ENCODE measurements at places on chromosomes 2 and 18.

- DNase-seq, result no peak
Observed at GRCh38 chr2:42084231-42084671, 36.4 kb downstream of the PKDCC start.

DNA sequence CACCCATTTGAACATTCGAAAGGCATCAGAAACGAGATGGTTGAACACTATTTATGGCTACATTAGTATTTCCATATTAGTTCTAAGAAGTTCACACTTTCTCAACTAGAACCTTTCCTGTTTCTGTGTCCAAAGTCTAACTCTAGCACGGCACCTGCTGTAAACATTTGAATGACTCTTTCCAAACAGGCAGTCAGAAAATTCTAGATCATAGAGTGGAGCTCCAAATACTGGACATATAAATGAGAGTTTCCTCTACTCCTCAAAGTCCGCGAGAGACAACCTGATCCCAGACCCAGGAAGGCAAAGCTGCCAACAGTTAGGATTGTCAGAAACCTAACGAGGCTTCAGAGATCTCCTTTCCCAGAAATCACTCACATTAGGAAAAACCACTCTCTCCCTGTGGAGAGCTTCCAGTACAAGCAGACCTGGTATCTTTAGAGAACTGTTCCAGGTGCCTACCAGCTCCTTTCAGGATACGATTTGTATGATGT is 10.6 kb downstream of the RND3 start:
- no peak for DNase-seq

DNA sequence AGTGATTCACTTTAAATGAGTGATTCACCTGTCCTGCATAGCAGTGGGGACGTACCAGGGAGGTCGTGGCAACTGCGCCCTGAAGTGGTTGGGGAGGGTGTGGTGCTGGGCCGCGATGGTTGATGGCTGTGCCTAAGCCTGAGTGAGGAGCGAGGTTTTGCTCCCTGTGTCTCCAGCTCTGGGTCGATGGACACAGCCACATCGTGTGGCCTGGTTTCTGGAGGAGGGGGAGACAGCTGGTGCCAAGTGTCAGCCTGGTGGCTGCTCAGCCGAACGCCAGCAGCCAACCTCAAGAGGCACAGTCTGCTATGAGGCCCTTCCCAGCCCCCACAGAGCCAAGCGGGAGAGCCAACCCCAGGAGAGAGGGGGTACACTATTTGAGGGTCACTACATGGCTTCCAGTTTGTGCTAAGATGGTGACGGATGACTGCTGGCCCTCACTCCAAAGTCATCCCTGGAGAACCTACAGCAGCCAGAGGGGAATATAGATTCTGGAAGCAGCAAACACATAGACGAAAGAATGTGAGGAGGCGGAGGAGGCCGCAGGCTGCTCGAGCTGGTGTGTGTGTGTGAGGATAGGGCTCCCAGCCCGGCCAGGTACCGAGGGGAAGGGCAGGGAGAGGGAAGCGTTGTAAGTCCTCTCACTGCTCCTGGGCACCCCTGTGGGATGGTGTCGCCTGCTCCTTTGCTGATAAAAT is 58.6 kb upstream of the OTOF start:
- no peak for DNase-seq

- no peak for DNase-seq
Observed at GRCh38 chr2:235770909-235771820, 277.3 kb downstream of the AGAP1 start.

- DNase-seq, result no peak
Observed at GRCh38 chr2:186637497-186637800, 47.6 kb downstream of the ITGAV start.

DNA sequence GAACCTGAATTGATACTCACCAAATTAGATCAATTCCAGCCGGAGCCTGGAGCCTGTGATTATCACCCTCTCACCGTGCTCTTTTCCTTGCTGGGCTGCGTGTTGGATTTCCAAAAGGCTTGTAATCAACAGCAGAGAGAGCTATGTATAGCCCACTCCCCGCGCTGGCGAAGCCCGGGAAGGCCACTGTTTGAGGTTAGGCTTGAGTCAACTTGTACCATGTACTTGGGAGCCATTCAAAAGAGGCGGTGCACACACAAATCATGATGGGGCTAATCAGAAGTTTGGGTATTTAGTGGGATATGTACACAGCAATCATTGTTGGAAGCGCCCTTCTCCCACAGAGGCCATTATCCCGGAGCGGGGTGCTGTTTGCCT is 151.6 kb downstream of the GLI2 start:
- no peak for DNase-seq

DNA sequence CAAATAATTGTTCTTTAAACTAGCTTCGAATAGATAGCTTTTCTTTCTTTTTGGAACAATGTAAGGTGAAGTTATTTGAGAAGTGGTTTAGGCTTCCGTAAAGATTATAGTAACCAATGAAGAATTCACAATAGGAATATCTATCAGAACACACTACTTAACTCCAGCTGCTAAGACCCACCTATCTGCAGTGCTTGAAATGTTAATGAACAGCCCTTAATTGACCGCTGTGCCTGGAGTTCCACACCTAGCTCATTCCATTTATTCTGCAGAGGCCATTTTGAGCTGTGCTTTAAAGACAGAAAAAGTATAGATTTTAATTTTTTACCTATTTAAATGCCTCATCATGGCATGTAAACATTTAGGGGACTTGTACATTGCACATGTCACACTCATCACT is 83.3 kb upstream of the APCDD1 start:
- DNase-seq, result no peak

- no peak for DNase-seq
Observed at GRCh38 chr2:225471482-225471881, 72.0 kb downstream of the NYAP2 start.

GRCh38 chr18:58303363-58303762 is 259.3 kb downstream of the NEDD4L start:
- DNase-seq, result no peak
